Smooth muscle cell of the pulmonary artery (primary cell): ENCODE measurements at places on chromosomes 16 and 17. TPM values are rescaled to one million over a fixed set of nuclear protein-coding genes. Genes with fewer than 3 reads are reported as not detected.

Gene SDR42E2
- total RNA-seq, result not detected in 2 replicates

Gene ZPBP2
- not detected in 2 replicates for total RNA-seq

Gene ERN2
- not detected in 2 replicates for total RNA-seq

Gene CRHR1
- total RNA-seq, result not detected in 2 replicates

Gene GUCY2D
- total RNA-seq, result not detected in 2 replicates
